A172 (cell line): ENCODE measurements at places on chromosomes 5 and 9. TPM values are rescaled to one million over a fixed set of nuclear protein-coding genes. Genes with fewer than 3 reads are reported as not detected.

- no peak for DNase-seq
These were observed 1.0 kb downstream of the PRDM6 start for GRCh38 chr5:123089914-123090660.

- DNase-seq = peak; percentile 75
These were observed at the start of gene DMRTA1 for GRCh38 chr9:22446589-22446949. Gene DMRTA1 (plus strand): TSS chr9:22446824. CDS start chr9:22447066, 242 bp downstream.

DNA sequence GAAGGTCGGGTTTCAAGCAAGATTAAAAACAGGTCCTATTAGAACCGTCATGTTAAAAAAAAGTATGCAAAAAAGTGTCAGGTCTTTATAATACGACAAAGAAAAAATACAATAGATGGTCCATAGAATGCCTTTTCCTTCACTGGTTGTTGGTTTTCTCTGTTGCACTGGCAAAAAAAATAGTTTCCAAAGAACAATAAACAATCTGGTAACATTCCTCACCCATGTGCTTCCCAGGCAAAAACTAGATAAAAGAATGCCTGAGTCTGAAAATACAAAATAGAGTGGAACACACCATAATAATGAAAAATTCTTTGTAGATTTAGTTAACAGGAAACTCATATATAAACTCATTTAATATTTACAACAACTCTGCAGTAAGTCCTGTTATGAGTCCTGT, 590.0 kb upstream of the DMAC1 start:
- no peak for DNase-seq

The PCDHGA1 gene
- 1.5 and 1.6 TPM in 2 replicates for total RNA-seq

DNA sequence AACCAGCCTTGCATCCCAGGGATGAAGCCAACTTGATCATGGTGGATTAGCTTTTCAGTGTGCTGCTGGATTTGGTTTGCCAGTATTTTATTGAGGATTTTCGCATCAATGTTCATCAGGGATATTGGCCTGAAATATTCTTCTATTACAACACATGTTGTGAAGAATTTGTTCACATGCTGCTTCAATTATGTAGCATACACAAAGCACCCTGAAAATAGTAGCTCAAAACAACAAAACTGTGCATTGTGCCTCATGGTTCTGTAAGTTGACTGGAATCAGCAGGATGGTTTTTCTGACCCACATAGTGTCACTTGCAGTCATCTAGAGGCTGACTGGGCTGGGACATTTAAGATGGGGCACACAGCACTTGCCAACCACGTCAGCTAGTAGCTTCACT, 193.9 kb downstream of the SYK start:
- no peak for DNase-seq

DNA sequence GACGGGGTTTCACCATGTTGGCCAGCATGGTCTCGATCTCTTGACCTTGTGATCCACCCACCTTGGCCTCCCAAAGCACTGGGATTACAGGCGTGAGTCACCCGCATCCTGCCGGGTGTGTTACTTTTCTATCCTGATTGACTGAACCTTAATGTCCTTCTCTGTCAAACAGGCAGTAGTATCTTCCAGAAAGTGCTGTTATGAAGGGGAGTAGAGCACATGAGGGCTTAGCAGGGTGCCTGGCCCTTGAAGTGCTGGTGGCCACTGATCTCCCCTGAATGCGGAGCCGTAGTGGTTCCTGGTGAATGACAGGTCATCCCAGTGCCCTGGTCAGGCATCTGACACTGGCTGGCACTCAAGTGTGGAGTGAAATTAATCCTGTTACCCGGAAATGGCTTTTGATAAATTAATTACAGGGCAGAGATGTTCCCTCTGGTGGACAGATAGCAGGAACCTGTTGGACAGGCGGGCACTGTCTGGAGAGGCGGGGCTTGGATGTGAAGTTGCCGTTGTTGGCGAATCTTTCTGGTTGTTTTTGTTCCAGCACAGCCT, 28.4 kb downstream of the PRRC2B start:
- DNase-seq = peak; percentile 13

The LCNL1 gene
- 0.26 TPM in 1 of 2 replicates, not detected in the other for total RNA-seq

DNA sequence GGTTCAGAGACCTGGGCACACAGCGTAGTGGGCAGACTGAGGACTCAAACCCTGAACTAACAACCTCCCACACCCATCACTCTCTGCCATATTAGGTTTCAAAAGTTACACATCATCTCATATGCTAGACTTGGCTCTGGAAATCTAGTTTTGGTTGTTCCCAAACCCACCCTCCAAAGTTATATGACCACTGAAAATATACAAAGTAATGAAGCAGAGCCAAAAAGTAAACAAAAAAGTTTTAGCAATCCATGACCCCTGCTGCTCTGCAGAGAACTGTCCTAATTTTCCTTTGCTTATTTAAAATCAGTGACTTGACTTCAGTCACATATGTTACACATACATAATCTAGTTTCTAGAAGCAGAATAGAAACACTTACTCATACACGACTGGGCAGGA, 155.6 kb upstream of the TAS2R1 start:
- DNase-seq = no peak

- DNase-seq = no peak
These were observed 16.1 kb upstream of the PRLR start for GRCh38 chr5:35246411-35246810.

The ADAMTS6 gene
- total RNA-seq = 15.9 and 21.1 TPM in 2 replicates

The GABBR2 gene
- total RNA-seq = 0.69 and 0.74 TPM in 2 replicates

The PCDHGB2 gene
- 0.34 and 1.6 TPM in 2 replicates for total RNA-seq

- DNase-seq = no peak
These were observed 2.2 kb downstream of the SPIN1 start for GRCh38 chr9:88390371-88390990.

GRCh38 chr5:168992687-168993086, 308.3 kb downstream of the SLIT3 start:
- peak; percentile 19 for DNase-seq

DNA sequence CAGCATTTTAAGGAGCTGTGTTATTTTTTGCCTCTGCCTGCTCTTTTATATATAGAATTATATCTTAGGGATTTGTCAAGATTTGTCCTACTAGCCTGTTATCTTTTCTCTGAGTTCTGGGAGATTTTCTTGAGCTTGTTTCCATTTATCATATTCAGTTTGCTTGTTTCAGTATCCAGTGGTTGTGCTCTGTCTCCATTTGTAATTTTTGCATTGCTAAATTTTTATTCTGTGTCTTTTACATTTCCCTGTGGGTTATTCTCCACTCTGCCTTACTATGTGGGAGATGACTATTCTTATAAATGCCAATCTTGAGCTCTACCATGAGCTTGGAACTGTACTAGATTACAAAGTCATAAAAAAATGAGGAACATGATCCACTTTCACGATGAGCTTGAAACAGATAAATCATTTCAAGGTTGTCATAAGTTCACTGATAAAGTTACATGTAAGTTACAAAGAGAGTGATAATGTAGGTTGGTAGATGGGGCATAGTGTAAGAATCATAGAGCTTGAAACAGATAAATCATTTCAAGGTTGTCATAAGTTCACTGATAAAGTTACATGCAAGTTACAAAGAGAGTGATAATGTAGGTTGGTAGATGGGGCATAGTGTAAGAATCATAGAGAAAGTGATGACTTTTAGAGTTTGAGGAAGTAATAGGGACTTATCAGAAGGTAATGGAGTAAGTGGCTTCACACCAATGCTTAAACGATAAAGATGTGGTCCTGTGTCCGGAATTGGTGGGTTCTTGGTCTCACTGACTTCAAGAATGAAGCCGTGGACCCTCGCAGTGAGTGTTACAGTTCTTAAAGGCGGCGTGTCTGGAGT, 287.3 kb downstream of the ADGRV1 start:
- DNase-seq = no peak

GRCh38 chr9:136061405-136061804, 33.7 kb downstream of the NACC2 start:
- DNase-seq = no peak

- no peak for DNase-seq
These were observed 40.5 kb downstream of the PTTG1 start for GRCh38 chr5:160462167-160462566.

The ZNF367 gene
- 33.7 and 37.6 TPM in 2 replicates for total RNA-seq

DNA sequence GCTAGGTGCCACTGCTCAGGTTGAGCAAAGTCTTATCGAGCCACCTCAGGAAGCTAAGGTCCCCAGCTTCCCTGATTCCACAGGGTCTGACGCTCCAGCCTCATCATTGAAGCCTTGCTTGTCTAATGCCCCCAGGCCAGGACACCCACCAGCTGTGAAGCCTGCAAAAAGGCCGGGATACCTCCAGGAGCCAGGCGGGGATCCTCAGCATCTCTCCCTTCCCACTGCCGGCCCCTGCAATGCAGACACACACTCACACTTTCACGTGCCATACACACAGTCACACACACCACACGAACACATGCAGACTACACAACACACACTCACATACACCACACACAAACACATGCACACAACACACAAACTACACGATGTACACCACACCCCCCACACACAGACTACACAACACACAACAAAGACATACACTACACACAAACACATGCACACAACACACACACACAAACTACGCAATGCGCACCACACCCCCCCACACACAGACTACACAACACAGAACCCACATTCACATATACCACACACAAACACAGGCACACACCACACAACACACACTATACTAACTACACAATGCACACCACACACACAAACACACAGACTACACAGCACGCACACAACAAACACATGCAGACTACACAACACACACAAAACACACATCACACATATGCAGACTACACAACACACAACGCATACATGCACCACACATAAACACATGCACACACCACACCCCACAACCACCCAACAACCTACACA, 17.8 kb upstream of the S1PR3 start:
- DNase-seq = no peak

The CA9 gene
- not detected in 2 replicates for total RNA-seq

DNA sequence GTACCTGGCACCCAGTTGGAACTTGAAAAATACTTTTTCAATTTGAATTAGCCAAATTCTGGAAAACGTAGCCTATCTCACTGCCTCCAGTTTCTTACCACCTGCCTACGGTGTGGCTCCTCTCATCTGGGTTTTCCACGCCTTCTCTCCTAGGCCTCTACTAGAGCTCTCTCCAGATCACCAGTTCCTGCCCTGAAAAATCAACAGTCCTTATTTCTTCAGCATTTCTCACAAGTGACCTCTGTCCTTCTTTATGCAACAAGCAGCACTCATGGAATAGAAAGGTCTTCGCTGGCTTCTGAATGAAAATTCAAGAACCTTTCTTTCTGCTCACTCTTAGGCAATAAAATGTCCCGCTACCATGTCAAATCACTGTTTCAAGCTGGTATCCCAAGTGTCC, 64.8 kb downstream of the PIP5K1B start:
- DNase-seq = no peak

The ENHO gene
- 0.43 and 1.1 TPM in 2 replicates for total RNA-seq

GRCh38 chr5:76372323-76373054, 30.6 kb upstream of the IQGAP2 start:
- peak; percentile 97 for DNase-seq

The CCL27 gene
- total RNA-seq = 2.2 TPM in 1 of 2 replicates, not detected in the other

DNA sequence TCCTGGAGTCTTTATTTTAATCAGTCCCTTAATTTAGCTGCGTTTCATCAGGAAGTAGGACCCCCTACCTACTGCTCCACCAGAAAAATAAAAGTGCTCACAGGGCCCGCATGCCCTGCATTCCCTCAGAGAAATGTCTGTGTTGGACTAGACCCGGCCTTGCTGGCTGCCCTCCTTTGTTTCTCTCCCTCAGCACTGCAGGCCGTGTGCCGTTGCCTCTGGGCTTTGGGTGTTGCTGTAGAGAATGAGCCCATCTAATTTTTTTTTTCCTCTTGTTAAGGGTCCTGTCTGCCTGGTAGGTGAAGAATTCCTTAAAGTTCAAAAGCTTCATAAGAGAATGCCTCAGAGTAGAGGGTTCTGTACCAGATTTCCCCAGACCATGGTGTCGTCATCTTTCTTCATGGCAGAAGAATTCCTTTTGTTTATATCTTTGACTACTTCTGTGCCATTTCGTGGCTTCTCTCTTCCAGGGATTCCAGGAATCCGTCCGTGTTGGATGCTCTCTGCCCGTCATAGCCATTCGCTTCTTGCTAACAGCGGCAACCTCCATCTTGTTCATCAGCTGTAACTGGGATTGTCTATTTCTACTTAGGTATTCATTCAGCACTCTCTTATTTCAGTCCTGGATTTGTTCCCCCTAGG, 49.8 kb upstream of the ANGPTL2 start:
- DNase-seq = no peak

DNA sequence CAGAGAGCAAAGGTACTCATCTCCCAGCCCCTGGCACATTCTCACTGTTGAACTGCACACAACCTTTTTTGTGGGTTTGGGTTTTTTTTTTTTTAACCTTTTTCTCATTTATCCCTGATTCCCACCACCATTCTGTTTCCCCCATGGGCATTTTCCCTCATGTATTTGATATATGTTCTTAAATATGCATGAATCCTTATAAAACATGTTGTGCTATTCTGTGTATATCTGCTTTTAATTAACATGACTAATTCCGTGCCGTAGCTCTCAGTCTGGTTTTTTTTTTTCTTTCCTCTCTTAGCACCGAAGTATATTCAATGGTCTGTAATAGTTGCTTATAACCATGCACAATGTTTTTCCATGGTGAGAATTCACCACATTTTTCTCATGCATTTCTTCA, 204.5 kb downstream of the RGS3 start:
- DNase-seq = no peak

GRCh38 chr5:1529498-1529897, 5.7 kb upstream of the LPCAT1 start:
- no peak for DNase-seq

The FOXD4L5 gene
- total RNA-seq = not detected in 2 replicates

The TAF9 gene
- 120 and 139 TPM in 2 replicates for total RNA-seq

DNA sequence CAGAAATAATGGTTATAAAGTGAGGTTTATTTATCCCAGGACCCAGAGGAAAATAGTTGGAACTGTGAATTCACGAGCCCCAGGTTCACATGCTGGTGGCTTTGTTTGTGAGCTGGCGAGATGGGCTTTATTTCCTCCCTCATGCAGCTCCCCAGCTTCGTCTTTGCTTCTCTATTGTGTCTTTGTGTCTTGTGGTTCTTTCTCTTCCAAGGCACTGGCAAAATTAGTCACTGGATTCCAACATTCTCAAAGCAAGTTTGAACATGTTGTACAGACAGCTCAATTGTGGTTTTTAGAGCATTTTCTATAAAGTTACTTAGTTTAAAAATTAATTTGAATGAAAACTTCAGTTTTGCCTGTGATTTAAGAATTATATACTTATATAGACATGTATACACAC, 7.2 kb downstream of the NDUFS6 start:
- DNase-seq = no peak
